ENCODE measurements at places on chromosomes 12 and 14.

DNA sequence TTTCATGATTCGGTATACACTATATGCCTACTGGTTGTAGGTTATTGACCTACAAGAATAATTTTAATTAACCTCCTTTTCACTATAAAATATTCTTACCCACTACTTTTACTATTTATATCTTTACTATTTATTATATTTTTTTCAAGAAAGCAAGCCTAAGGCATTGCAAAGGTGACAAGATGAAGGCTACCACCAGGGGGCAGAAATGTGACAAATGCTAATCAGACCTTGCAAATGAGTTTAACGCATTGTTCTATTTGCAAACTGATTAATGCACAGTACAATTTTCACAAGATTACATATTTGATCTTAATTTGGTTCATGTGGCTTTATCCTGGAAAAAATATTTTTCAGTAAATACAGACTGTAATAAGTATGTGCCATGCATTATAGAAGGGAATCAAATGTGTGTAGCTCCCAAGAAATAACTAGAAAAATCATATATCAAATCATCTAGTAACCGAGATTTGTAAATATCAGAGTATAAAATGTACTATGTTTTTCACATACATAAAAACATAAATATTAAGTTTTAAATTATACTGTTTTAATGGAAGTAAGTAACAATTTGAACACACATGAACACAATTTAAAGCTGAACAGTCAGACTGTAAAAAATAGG lies 107.0 kb downstream of the ADAMTS20 start:
- no peak for DNase-seq

DNA sequence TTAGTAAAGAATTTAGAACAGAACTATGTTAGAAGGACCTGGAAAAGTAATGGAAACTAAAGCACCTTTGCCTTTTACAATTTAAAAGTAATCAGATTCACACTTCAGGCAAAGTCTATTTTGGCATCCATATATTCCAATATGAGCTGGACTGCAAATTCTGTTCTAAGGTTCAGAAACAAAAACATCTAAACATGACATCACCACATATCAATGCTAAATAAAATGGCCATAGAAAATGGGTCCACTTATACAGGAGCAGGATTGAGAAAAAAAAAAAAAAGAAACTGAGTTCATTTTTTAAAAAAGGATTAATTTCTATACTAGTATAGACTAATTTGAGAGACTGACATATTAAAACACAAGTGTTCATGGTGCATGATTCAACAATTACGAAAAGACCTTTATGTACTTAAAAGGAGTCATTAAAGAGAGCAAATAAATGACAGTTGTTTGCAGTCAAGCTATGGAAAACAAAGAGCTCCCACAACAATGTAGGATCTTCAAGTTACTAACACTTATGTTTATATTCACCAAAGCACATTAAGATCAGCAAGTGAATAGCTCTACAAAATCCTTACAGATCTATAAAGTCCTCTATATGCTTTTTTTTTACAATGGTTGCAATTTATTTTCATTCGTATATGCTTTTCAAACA lies 45.7 kb downstream of the DICER1 start:
- DNase-seq = no peak

DNA sequence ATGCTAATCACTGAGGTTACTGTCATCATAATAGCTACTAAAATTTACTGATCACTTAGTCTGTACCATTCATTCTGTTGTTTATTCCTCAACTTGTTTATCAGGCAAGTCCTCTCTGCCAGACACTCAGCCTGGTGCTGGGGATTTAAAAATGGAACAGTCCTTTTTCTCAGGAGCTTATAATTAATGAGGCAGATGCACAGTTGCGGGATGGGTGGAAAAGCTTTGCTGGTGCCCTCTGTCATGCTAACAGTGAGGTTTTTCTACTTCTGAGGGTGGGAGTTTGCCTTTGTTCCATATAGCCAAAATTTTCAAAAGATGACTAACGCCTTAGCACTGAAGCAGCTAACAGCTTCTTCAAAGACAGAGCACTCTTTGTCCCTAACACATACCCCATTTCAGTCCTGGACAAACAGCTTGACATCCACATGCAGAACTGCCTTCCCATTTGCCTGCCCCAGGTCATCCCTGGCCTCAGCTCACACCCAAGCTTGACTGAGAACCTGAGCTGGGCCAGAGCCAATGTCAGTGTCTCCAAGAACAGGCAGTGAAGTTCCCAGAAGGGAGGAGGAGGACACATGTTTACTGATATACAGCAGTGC lies 30.8 kb upstream of the HSPB8 start:
- no peak for DNase-seq

- no peak for DNase-seq
Measured at GRCh38 chr12:13443498-13443897, 247.0 kb downstream of the EMP1 start.

GRCh38 chr12:127548123-127548553 lies 718.8 kb upstream of the TMEM132C start:
- DNase-seq = no peak

- DNase-seq = no peak
Measured at GRCh38 chr12:67909091-67909531, 80.1 kb upstream of the IFNG-AS1 start.

- DNase-seq = no peak
Measured at GRCh38 chr12:6839482-6840201, 1.1 kb upstream of the GNB3 start.

GRCh38 chr14:68670359-68670715 lies 122.5 kb downstream of the ZFP36L1 start:
- DNase-seq = no peak

DNA sequence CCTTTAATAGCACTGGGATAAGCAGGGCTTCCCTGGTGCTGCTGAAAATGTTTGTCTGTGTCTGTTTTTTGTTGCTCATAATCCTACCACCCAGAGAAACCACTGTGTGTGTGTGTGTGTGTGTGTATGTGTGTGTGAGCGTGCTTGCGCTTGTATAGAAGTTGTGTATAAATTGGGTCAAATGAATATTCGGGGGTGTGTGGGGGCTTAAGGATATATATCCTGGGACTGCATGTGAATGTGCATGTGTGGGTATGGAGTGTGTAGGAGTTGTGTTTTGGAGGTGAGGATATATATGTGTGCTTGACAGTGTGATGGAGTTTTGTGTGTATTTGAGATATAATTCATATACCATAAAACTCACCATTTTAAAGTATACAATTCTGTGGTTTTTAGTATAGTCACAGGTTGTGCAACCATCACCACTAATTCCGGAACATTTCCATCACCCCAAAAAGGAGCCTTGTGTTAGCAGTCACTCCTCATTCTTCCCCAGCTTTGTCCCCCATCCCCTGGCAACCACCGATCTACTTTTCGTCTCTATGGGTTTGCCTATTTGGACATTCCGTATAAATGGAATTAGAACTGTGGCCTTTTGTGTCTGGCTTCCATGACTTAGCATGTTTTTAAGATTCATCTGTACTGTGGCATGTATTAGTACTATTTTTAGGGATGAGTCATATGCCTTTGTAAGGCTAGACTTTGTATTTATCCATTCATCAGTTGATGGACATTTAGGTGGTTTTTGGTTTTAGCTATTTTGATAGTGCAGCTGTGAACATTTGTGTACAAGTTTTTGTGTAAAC lies 25.6 kb downstream of the TCTN1 start:
- DNase-seq = peak; percentile 13

GRCh38 chr12:1666685-1667162 lies 24.1 kb upstream of the ADIPOR2 start:
- DNase-seq = no peak

GRCh38 chr12:643475-644302 lies 19.6 kb downstream of the NINJ2 start:
- DNase-seq = no peak

DNA sequence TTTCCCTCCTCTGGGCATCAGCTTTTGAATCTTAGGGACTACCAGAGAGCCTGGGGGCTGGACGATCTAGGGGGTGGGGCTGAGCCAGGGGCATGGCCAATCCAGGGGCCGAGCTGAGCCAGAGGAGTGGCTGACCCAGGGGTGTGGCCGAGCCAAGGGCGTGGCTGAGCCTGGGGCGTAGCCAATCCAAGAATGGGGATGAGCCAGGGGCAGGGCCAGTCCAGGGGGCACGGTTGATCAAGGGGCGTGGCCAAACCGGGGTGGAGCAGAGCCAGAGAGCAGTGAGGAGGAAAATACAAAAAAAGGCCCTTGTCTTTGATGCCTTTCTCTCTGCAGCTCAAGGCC lies 219.3 kb upstream of the NOS1 start:
- no peak for DNase-seq

DNA sequence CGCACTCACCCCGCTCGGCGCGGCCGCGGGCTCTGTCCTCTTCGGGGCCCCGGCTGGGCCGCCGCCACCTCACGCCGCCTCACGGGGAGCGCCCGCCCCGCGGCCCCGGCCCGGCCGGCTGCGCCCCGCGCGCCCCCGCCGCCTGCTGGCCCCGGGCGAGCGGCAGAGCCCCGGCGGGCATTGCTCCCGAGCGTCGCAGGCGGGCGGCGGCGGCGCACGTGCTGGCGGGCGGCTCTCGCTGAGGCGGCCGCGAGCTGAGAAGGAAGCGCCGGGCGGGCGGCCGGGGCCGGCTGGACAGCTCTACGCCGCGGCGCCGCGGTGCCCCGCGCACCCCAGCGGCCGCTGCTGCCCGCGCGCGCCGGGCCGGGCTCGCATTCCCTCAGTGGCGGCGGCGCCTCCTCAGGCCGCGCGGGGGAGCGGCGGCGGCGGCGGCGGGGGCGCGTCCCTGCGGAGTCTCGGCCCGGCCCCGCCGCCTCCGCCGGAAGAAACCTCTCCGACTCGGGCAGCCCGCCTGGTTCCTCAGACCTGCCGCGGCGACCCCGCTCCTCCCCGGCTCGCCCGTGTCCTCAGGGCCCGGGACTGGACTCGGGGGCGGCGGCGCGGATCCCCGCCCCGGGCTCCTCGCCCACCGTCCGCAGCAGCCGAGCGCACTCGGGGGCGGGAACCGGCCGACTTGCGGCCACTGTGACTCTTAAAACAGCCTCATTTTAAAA lies at the start of gene PITPNM2:
PITPNM2 (minus strand) TSS at position 347 of the 713 bp plus-strand sequence. CDS start 116,500 bp downstream, outside the sequence.
- no peak for DNase-seq

- DNase-seq = no peak
Measured at GRCh38 chr12:130423136-130423535, 85.4 kb downstream of the PIWIL1 start.

GRCh38 chr14:103126873-103127304 lies 3.6 kb downstream of the TNFAIP2 start:
- no peak for DNase-seq

GRCh38 chr14:83556746-83557453 lies 1973.0 kb upstream of the FLRT2 start:
- DNase-seq = peak; percentile 71

- peak; percentile 5 for DNase-seq
Measured at GRCh38 chr12:16350682-16351081, 3.2 kb downstream of the MGST1 start.

- DNase-seq = no peak
Measured at GRCh38 chr12:111556676-111557075, 42.4 kb downstream of the ATXN2 start.

GRCh38 chr14:101535232-101535631 lies 26.1 kb upstream of the DIO3 start:
- no peak for DNase-seq

DNA sequence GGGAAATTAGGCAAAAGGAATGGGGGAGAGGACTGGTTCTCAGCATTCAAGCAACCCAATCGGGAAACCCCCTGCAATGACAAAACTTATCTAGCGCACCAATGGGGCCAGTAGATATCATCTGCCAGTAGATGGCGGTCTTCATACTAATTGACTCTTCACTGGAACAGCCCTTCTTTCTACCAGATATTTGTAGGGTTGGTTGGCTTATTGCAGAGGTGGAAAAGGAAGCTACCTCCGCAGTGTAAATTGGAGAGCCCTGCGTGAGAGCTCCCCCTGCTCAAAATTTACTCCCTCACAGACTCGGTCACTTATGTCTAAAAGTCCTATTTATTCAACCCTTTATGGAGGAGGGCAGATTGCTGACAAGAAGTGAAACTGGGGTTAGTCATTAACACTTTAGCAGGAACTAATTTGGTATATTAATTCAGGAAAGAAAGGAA lies 166.1 kb upstream of the CCND2 start:
- no peak for DNase-seq

DNA sequence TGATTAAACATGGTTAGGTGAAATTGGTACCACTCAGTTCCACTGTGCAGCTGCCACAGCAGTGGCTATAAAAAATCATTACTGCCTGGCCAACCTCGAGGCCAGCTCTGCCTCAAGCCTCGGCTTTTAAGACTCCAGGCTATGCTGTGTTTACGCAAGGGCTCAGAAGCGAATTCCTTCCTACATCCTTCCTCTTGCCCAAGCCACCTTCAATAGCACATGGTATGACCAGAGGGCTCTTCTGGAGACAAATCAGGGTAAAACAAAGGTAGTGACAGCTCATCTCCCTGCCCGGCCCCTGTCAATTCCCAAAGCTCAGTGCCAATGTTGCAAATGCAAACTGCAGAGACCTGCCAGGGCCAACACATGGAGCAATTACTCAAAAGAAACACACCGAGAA lies 31.9 kb downstream of the NUAK1 start:
- no peak for DNase-seq

GRCh38 chr14:70655110-70655826 lies 13.6 kb downstream of the TTC9 start:
- DNase-seq = no peak

GRCh38 chr12:49866859-49867569 lies 24.1 kb upstream of the BCDIN3D start:
- no peak for DNase-seq

DNA sequence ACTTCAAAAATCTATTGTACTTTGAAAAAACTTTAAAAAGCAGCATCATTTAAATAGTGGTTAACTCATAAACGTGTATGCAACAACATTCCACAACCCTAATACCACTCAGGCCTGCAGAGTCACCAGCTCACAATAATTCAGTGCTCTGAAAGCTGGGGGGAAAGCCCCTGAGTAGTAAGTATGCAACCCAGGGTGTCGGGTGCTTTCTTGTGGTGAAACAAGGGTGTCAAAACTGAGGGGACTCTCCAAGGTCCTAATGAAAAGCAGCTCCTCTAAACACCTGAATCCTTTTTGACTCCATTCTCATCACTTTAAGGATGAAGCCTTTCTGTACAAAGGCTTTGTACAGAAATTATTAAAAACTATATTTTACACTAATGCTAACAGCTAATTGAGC lies 33.7 kb downstream of the FGFR1OP2 start:
- no peak for DNase-seq

DNA sequence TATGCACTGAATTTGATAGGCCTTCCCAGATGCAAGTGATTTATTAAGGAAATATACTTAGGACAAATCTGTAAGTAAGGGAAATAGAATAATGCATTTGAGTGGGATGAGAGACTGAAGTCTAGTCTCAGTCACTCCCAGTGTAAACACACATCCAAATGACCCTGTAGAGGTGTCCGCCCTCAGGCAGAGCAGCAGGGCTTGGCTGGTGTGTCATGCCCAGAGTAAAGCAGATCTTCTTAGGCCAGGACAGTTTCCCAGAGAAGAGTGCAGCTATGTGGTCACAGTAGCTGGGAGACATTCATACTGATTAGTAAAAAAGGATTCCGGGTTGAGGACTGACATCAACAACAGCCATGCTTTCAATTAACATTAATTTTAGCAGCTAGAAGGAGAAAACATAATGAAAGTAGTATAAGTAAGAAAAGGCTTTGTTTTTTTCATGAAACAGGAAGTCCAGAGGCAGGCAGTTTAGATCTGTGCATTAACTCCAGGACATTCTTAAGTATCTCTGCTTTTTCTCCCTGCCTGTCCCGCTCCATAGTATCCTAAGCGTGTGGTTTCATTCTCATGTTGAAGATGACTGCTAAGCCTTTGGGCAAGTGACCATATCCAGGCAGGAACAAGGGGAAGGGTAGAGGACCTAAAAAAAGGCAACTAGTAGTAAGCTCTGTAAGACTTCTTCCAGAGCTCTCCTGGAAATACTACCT lies 35.7 kb downstream of the CNTN1 start:
- DNase-seq = no peak

GRCh38 chr14:101039755-101040138 lies 136.2 kb upstream of the RTL1 start:
- DNase-seq = no peak

GRCh38 chr12:94380507-94380906 lies 79.2 kb downstream of the CEP83 start:
- no peak for DNase-seq

Measured in brain pericyte (primary cell).